ENCODE measurements at places on chromosomes 4 and X.
A peak's percentile ranks its signal among the peaks of the same experiment; 100 is the strongest.

DNA sequence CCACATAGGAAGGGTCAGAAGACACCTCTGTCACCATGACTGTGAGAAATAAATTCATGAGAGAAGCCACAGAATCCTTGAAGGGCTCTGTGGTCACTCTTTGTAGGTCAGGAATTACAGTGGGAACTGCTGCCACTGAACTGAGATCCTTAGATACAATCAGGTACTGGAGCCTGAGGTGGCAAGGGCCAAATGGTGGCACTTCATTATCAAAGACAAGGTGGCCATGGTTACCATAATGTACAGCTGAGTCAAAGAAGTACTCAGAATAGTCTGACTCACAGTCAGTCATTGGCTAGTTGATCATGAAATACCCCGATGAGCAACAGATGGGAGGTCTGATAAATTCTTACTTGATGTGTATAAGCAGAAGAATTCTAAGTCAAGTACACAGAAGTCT is 131.9 kb downstream of the RTL3 start:
- no peak for DNase-seq

DNA sequence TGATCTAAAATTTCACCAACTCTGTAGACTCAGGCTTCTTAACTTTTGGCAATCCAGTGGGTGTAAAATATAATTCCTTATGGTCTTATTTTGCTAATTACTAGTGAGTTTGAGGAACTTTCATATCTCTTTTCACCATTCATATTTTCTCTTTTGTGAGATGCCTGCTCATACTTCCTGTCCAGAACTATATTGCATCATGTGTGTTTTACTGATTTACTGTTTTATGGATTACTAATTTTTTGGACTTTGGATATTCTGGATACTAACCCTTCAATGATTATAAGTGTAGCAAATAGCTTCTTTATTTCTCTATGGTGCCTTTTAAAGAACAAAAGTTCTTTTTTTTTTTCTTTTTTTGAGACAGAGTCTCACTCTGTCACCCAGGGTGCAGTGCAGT is 20.6 kb downstream of the GSX2 start:
- no peak for DNase-seq

GRCh38 chr4:337932-338758 is 531 bp downstream of the ZNF141 start:
- no peak for DNase-seq

- no peak for DNase-seq
Observed at GRCh38 chr4:89363786-89364185, 56.2 kb upstream of the GPRIN3 start.

GRCh38 chr4:107647591-107647990 is 72.4 kb downstream of the PAPSS1 start:
- DNase-seq, result no peak

DNA sequence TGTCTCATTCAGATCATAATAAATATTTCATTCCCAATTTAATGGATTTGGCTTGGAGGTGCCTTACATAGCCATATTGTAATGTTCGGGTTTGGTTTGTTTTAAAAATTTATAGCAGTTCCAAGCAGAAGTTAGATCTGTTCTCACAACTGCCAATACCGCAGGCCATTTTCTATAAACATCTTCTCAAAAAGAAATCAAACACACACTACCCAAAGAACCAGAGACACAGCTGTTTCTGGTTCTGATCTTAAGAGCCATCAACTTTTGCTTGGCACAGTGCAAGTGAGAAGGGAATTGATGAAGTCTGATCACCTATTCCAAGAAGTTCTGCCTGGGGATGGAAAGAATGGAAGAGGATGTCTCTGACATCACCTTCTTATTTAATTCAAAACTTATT is 22.9 kb downstream of the MID1IP1 start:
- DNase-seq, result no peak

DNA sequence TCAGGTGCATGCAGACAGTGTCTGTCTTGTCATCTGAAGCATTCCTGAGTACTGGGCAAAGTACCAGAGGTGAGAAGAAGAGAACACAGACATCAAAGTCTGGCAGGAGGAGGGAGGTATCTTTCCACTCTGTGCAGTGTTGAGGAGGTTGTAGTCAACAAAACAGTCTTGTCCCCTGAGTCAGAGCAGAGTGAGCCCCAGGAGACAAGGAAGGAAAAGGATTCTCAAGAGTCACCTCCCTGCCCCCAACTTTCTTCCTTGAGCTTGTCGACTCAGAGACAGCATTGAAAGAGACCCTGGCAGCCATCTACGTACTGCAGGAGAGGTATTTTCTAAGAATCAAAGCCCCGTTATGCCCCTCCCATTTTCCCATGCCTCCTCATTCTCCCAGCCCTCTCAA is 4.4 kb upstream of the SRPX start:
- no peak for DNase-seq

DNA sequence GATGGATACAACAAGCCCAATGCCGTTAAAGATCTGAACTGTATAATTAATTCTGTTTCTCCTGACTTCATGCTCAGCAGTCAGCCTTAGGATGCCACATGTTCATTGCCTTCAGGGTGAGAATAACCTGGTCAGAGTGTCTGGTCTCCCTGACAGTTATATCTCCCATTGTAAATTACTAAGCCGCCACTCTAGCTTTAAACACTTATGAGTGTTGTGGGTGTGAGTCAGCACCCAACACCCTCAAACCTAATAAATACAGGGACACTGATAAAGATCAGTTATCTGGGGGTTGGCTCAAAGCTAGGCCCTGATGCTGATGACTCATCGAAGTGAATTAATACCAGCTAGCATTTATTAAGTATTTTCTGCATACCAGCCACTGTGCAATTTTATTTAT is 64.9 kb upstream of the DYNLT3 start:
- DNase-seq, result no peak

- DNase-seq, result no peak
Observed at GRCh38 chr4:95742179-95742578, 97.7 kb upstream of the PDHA2 start.

- no peak for DNase-seq
Observed at GRCh38 chr4:34679228-34679627, 1565.1 kb downstream of the ARAP2 start.

- DNase-seq, result no peak
Observed at GRCh38 chrX:70029863-70030262, 19.9 kb downstream of the AWAT2 start.

GRCh38 chrX:136752796-136753195 is 27.9 kb downstream of the ARHGEF6 start:
- DNase-seq, result no peak

DNA sequence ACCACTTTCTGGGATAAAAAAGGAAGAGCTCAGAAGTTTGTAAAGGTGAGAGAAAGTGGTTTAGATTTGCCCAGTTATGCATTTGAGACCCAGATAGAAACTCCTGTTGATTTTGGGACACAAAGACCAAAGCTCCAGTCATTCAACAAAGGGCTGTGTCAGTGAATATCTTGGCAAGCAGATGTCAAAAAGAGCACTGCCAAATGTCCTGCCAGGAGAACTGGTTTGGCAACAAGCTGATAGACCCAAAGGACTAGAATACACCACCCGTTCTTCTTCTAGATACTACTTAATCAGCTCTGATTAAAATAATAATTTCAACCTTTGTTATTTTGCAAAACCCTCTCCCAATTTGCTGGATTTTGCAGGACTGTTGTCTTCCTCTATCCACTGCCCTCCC is 121.4 kb downstream of the NHS start:
- no peak for DNase-seq

DNA sequence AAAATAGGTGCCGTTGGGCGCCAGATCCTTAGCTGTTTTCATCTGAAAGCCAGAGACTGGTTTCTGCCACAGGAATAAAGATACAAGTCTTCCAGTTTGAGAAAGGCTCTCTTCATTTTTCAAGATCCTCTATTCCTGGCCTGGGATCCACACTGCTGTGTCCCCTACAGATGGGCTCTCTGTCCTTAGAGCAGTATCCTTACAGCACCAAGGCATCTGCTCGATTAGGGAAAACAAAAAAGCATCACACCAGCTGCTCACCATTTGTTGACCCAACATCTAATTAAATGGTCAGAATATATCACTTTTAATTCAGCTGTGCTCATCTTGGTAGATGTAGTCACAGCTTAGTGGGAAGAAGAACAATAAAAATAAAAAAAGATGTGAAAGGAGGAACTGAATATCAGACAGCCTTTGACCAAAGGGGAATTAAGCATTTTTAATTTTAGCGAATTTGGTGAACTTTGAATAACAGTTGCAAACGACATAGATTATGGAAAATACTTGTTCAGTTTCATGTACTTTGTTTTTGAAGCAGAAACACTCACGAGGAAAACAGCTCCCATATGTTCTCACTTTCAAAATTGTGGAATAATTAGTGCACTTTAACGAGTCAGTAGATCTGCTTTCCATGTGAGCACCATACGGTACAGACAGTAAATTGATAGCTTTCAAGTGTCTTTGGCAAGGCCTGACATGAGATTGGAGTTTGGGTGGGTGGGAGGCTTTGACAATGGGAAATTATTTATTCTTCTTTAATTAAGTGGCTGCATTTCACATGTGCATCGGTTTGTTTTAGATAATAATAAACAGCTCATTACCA is 148.4 kb upstream of the CLNK start:
- DNase-seq, result no peak

DNA sequence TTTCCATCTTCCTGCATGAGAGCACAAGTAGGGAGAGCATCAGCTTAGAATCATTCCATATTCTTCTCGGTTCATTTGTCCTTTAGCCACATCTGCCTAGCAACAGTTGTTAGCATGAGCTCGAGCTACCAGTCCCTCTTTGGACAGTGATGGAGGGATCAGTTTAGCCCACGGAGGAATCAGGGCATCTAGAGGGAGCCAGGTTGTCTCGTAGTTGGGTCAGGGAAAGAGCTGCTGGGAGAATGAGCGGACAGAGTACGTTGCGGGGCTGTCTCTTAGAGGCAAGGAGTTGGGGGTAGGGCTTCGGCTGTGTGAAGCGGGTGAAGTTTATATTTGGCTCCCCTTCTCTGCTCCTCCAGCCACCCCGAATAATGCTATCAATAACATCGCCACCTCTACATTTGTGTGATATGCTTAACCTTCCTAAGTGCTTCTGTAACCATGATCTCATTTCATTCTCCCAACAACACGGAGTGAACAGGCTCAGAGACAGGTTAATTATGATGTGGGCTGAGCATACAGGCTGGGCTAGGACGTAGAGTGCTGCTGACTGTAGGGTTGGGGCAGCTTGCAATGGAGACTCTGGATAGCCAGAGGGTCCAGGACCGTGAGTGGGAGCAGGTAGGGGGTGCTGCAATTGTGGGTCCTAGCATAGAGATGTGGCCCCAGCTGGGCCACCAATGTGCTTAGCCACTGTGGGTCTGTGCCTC is 72.6 kb downstream of the FRMPD3 start:
- no peak for DNase-seq

DNA sequence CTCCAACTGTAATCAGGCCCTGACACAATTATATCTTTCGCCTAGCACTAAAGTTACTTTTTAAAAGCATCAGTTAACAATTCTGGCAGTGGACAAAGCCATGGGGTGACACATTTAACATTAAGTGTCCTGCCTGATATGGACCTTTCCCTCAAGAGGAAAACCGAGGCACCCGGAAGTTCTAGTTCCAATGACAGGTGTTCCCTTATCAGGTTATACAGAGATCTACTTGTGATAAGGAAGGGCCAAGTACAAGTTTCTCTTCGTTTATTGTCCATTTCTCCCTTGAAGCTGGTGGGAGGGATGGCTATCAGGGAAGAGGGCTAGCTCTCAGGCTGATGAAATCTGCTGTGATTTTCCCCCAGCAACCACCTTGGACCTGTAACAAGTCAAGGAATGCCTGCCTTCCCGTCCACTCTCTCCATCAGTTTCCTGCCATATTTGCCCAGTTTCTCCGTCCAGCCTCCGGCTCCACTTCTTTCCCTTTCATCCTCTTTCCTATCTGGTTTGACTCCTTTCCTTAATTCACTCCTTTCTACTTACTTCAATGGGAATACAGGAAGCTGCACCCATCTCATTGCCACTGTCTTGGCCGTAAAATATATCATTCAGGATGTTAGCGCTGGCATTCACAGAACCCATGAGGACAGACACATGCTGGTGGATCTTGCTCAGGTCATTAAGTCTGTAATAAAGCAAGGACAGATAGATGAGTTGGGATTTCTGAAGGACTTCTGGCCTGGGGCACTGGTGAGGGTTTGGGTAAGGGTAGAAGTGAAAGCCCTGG is 95.0 kb downstream of the DGKK start:
- DNase-seq, result no peak

DNA sequence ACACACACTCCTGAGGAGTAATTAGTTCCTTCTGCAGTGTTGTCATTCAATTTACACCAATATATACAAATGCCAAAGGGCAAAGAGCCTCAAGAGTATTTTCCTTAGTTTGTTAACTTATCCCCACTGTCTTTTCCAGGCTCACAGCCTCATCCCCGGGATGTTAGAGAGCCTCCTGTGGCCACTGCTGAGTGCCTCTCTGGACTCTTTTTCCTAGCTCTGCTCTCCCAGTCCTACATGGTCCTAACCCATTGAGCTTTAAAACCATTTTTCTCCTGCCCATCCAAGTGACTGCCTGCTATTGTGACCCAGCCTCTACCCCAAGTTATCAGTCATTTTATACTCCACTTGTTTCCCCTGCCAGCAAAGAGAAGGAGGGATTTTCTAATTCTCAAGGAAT is 23.5 kb upstream of the TTC29 start:
- DNase-seq, result no peak

- no peak for DNase-seq
Observed at GRCh38 chrX:42869011-42869410, 91.0 kb upstream of the PPP1R2C start.

DNA sequence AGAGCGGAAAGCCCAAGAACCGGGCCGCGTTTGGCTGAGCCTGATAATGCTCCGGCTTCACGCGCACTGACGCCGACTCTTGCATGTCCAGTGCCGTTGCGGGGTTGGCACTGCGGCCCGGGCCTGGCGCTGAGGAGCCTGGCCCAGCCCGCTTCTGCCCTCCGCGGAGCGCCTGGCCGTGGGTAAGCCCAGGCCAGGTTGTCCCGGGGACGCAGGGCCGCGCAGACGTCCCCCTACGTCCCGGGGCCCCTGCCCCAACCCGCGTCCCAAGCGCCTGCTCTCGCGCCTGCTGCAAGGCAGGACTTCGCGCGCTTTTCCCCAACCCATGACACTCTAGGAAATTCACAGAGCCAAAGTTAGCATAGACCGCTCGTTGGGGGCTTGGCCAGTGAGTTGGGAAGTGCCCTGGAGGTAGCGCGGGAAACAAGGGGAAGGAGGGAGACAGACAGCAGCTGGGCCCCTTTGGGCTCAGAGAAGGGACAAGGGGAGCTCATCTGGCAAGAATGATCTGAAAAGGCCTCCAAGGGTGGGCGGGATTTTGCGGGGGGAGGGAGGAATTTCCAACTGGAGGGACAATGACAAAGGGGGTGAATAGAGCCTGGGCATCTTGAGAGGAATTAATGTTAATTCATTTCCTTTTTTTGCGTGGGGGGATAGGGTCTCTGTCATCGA is 665 bp upstream of the LRPAP1 start:
- no peak for DNase-seq

- no peak for DNase-seq
Observed at GRCh38 chrX:47838361-47838760, 1.7 kb downstream of the ZNF81 start.

- no peak for DNase-seq
Observed at GRCh38 chrX:130109429-130110378, 593 bp downstream of the ELF4 start.

GRCh38 chr4:186813377-186814068 is 89.9 kb upstream of the FAT1 start:
- DNase-seq, result no peak

- peak; percentile 65 for DNase-seq
Observed at GRCh38 chr4:80103629-80104028, 30.6 kb upstream of the ANTXR2 start.

- DNase-seq, result no peak
Observed at GRCh38 chr4:165345666-165346417, 18.4 kb downstream of the MSMO1 start.
